B cell (primary cell): ENCODE measurements at places on chromosomes 4 and X. TPM values are rescaled to one million over a fixed set of nuclear protein-coding genes. Genes with fewer than 3 reads are reported as not detected.

Gene ZGRF1
- 4.6 and 6.5 TPM in 2 replicates for polyA plus RNA-seq

Gene XK
- polyA plus RNA-seq: 0.12 and 0.15 TPM in 2 replicates

Gene ZDHHC15
- 0.03 TPM in 1 of 2 replicates, not detected in the other for polyA plus RNA-seq

Gene FMR1
- 19.1 and 48.1 TPM in 2 replicates for polyA plus RNA-seq

Gene XG
- 0.03 and 0.07 TPM in 2 replicates for polyA plus RNA-seq

Gene SPANXD
- polyA plus RNA-seq: not detected in 2 replicates

Gene RUFY3
- 26.1 and 43.6 TPM in 2 replicates for polyA plus RNA-seq

Gene TLR6
- 9.3 and 10.0 TPM in 2 replicates for polyA plus RNA-seq

Gene SULT1E1
- polyA plus RNA-seq: not detected in 2 replicates

Gene CTAG1A
- polyA plus RNA-seq: not detected in 2 replicates
